ENCODE measurements at places on chromosomes 1 and 21.

GRCh38 chr1:172971241-172971640, 79.5 kb downstream of the TNFSF18 start:
- DNase-seq = peak; percentile 2

DNA sequence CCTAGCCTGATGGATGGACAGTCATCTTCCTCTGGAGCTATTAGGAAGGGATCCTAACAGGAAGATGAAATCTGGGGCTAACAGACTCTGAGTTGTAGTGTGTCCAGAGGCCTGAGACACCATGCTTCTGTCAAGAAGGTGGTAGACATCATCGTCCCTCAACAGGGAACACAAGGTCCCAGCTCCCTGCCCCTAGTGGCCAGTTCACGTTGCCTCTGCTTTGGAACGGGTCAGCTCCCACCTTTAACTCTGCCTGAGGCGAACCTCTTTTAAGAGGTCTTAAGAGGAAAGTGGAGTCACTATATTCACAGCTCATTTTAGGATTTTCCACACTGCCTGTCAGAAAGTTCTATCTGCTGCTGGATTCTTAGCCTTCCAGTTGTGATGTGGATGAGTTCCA, 28.3 kb downstream of the LRRC71 start:
- peak; percentile 29 for DNase-seq

GRCh38 chr1:221886743-221887414, 145.0 kb upstream of the DUSP10 start:
- no peak for DNase-seq

DNA sequence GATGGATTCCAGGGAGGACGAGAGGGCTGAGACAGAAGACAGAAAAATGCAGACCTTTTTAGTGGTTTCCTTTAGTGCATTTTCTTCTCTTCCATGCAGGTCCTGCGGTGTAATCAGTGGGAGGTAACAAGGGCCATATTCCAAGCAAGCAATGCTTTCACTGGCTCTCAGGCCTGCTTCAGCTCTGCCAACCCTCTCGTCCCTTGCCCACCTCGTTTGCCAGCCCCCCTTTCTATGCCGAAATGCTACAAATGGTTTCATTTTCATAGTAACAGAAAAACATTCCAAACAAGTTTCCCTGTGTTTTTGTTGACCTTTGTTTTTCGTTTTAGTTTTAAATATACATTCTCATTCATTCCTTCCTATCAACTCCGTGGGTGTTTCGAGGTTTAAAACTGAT, 443.1 kb downstream of the TTLL7 start:
- DNase-seq = no peak

DNA sequence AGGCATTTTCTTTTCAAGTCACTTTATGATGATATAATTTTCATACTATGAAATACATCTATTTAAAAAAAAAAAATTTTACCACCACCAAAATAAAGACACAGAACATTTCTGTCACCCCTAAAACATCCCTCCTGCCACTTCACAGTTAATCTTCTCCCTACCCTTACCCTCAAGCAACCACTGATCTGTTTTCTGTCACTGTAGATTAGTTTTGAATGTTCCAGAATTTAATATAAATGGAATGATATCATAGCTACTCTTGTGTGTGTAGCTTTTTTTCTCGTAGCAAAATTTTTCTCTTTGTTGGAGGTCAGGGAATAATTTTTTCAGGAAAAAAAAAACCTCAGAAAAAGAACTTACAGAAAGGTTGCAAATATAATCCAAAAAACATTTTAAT, 152.7 kb downstream of the RHOU start:
- DNase-seq = no peak

GRCh38 chr21:25300632-25301031, 306.6 kb downstream of the MRPL39 start:
- no peak for DNase-seq

DNA sequence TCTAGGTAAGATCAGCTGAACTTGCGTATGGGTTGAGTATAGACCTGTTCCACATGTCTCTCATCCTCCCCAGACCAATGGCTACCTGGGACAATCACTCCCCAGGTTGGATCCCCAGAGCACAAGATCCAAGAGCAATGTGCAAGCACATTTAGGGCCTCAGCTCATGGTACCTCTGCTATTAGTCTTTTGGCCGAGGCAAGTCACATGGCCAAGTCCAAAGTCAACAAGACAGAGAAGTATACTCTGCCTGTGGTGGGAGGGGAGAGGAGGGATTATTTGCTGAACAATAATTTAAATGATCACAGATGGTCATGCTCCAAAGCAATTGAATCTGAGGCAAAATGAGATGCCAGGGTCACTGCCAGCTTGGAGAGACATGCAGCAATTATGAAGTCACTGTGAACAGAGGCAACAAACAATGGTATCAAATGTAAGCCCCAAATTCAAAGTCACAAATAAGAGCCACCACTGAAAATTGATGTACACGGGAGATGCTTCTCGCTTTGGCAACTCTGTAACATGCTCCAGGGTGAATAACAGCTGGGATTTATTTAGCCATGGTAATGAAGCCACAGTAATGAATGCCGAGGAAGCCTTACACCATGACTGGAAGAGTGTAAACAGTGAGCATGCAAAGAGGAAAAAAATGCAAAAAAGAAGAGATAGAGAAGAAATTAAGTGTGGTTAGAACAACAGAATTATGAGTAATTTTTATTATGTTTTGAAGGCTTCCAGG, 149.1 kb downstream of the ZNF281 start:
- no peak for DNase-seq

DNA sequence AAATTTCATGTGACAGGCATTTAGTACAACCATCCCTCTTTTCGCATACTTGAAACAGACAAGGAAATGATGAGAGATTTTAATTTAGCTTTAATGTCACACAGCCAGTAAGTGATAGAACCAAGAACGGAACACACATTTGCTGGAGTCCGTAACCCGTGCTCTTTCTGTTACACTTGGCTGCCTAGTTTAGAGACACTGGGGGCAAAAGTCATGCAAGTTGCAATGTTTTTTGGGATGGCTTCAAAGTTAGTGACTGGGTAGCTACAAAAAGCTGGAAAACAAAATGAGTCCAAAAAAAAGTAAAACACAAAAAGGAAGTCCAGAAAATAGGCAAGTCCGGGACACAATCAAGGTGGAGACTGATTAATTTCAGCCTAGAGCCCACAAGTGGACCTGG, 5.9 kb downstream of the NID1 start:
- no peak for DNase-seq

DNA sequence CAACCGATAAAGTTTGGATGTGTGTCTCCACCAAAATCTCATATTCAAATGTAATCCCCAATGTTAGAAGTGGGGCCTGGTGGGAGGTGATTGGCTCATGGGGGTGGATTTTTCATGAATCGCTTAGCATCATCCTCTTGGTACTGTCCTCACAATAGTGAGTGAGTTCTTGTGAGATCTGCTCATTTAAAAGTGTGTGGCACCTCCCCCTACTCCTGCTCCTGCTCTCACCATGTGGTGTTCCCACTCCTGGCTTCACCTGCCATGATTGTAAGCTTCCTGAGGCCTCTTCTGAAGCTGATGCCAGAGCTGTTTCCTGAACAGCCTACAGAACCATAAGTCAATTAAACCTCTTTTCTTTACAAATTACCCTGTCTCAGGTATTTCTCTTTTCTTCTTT, 28.2 kb upstream of the PRDX6 start:
- no peak for DNase-seq

GRCh38 chr1:20410503-20410902, 75.5 kb downstream of the CAMK2N1 start:
- DNase-seq = peak; percentile 47

DNA sequence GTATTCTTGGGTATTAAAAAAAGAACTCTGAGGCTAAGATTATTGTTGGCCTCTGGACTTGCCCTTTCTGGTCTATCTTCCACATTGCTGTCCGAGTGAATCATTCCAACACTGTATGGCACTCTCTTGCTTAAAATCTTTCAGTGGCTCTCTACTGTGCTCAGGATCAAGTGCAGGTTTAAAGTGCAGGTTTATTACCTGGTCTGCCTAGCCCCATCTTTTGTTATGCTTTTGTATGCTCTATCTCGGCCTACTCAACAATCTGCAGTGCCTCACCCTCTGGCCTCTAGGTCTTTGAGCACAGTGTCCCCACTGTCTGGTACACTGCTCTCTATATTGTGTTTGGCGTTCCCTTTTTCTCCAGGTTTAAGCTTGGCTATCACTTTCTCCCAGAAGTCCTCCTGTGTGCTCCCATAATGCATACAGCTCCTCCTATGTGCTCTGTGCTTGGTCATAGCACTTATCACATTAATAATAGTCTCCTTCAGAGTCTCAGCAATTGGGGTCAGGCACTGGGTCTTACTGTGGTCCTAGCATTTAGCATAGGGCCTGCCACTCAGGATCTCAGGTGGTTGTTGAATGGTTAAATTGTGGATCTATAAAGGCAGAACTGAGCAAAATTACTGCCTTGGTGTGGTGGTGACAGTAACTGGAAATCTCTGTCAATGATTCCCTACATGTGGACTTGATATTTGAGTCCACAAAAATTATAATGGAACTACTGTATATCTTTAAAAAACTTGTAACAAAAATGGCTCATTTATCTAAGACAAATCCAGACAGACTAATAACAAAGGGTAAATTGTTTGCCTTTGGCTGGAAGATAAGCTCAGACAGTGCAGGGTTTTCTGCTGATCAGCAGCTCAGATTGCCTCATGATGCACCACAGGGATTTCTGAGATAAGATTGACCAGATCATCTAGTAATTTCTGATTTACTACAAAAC, 10.6 kb upstream of the LDLRAD1 start:
- DNase-seq = no peak

GRCh38 chr1:229758101-229759036, 132.3 kb downstream of the URB2 start:
- no peak for DNase-seq

DNA sequence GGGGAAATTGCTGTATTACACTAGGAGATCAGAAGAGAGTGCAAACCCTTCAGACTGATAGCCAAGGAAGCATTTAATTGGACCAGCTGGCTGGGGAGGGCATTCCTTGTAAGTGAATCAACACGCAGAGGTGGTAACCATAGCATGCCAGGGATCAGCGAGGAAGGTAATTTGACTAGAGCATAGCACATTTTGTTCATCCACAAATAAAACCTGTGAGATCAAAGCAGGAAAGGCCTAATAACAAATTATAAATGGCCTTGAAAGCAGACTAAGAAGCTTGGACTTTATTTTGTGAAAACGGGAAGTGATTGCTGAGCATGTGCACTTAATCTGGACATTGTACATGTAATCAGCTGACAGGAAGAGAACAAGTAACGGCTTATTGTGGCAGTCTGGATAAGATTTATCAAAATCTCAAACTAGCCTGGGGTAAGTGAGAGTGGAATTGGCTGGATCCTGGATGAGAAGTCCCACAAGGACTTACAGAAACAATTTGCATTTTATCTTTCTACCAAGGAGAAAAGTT, 11.7 kb upstream of the CD55 start:
- no peak for DNase-seq

DNA sequence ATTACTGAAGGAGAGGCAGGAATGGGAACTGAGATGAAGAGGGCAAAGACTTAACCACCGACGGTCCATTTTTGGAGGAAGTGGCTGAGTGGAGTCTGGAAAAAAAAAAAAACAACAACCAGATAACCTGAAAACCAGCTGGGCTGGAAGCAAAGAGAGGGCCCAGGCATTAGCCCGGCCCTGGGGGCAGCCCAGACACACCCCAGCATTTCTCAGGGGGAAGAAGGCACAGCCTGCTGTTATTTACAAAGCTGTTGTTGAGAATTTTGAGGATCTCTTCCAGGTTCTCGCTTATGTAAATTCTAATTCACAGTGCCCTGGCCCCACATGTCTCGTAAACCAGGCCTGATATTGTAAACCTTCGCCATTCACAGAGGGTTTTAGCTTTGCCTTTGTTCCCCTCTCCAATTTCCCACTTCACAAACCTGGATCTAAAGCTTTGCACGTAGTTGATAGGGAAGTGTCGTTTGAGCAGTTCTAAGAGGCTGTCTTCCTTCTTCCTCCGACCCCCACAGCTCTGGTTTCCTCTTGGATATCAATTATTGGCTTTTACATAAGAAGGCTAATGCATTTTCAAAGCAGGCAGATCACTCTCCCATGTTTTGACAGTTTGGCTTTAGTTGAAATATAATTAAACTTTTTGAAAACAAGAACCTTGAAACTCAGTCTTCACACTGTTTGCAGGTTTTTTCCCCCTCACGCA, 161.8 kb upstream of the IRF2BP2 start:
- DNase-seq = peak; percentile 41

GRCh38 chr1:14296795-14297194, 301.7 kb upstream of the KAZN start:
- no peak for DNase-seq

DNA sequence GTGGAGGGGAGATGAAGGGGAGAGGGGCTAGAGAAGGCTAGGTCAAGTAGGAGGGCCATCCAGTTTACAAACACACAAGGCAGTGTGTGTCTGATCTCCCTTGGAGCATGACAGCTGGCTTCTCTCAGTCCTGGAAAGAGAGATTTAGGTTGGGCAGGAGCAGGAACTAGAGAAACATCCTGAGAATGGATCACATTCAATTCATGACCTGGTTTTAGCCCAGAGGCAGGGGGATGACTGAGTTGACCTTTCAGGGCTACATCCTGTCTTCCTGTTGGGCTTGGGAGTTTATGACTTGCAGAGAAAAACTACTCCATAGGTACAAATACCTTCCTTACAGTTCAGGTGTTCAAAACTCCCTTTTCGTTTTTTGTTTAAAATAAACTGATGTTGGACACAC, 97.0 kb downstream of the IGSF21 start:
- DNase-seq = no peak

DNA sequence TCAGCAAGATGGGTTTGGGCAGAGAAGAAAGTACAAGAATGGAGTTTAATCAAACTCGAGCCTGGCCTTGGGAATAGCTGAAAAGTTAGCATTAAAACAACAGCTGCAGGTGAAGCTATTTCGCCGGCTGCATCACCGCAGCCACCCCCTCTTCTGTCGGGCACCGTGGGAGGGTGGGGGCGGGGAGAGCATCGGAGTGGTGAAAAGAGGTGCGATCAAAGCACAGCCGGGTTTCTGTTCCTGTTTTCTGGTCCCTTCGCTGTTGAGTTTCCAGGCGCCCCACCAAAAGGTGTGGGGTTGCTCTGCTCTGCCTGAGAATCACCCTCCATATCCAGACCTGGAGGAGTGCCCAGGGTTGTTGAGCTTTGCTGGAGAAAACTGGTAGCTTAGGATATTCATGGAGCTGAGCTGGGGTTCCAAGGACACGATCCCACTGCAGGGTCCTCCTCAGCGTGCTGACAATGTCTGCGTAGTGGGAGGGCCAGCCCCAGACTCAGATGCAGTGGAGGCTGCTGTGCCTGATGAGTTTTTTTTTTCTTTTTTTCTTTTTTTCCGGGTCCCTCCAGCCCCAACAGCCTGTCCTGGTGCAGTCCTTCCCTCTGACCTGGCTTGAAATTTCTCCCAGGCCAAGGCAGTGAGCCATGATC, 127.5 kb upstream of the C1orf174 start:
- DNase-seq = no peak

DNA sequence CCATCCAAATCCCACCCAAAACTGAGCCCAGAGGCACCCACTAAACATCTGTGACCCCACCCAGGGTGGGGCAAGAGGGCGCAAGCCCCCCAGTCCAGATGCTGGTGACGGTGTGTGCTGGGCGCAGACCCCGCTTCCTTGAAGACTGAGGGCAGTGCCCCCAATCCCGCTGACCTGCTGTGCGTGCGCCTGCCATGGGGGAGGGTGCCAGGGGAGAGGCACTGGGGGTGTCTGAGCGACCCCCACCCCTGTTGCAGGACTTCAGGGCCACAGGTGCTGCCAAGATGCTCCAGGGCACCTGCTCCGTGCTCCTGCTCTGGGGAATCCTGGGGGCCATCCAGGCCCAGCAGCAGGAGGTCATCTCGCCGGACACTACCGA, 13.3 kb downstream of the COL6A2 start:
- no peak for DNase-seq

GRCh38 chr1:212119863-212120262, 84.3 kb downstream of the DTL start:
- no peak for DNase-seq
